Neuronal stem cell (in vitro differentiated cells): ENCODE measurements at places on chromosomes 16 and 17.

- DNase-seq: no peak
Measured at GRCh38 chr16:79864032-79864780, 263.7 kb upstream of the MAF start.

DNA sequence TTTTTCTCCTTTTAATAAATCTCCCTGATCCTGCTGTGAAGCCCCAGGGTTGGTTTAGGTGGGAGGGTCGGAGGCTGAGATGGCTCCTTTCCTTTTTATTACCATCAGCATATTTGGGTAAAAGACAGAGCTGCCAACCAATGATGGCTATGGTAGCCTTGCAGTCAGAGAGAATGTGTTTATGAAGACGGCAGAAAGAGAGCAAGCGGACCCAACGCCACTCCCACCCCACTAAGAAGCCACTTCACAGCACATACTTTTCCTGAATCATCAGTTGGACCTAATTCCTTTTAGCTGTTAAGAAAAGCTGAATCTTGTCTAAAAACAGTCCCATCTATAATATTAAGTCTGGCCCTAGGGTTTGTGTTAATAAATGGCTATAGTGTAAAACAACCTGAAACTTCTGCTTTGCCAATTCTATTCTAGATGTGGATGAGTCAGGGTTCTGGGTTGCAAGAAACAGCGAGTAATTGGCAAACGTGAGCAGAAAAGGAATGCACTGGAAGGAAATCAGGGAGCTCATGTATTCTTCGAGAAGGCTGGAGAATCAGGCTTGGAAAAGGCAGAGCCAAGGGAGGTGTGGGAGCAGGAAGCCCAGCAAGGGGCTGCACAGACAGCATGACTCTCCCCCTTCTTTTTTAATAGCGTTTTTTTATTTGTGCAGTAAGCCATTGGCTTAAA is 34.0 kb upstream of the PRKCA start:
- DNase-seq: no peak

DNA sequence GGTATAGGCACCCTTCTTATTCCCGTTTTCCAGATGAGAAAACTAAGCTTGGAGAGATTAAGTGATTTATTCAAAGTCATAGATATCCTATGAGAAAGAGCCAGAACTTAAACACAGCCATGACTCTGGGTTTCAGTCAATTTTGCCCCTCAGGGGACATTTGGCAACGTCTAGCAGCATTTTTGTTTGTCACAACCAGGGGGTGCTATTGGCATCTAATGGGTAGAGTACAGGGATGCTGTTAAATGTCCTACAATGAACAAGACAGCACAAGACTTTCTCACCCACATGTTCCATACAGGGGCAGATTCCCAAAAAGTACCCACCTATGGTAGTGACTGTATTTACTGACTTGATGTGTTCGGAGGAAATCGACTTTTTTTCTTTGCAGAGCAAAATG is 4.8 kb upstream of the SHISA9 start:
- peak; percentile 59 for DNase-seq

DNA sequence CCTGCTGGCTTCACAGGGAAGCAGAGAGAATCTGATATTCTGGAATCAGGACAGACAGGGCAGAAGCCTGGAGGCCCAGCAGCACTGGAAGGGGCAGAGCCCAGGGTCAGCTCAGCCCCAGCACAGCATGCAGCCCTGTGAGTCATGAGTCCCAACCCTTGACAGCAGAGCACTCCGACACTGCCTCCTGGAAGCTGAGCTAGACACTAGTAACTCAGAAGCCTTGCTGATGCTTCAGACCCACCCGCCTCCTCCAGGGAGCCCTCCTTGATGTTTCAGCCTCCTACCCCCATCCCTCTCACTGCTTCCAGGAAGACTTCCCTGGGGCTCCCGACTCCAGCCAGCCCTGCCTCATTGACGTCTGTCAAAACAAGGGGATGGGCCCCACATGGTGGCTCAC is 6.9 kb downstream of the CAMKK1 start:
- no peak for DNase-seq

- no peak for DNase-seq
Measured at GRCh38 chr17:75069783-75070182, 18.0 kb upstream of the SLC16A5 start.

GRCh38 chr17:33798308-33798707 is 456.8 kb upstream of the CCL2 start:
- DNase-seq: no peak

DNA sequence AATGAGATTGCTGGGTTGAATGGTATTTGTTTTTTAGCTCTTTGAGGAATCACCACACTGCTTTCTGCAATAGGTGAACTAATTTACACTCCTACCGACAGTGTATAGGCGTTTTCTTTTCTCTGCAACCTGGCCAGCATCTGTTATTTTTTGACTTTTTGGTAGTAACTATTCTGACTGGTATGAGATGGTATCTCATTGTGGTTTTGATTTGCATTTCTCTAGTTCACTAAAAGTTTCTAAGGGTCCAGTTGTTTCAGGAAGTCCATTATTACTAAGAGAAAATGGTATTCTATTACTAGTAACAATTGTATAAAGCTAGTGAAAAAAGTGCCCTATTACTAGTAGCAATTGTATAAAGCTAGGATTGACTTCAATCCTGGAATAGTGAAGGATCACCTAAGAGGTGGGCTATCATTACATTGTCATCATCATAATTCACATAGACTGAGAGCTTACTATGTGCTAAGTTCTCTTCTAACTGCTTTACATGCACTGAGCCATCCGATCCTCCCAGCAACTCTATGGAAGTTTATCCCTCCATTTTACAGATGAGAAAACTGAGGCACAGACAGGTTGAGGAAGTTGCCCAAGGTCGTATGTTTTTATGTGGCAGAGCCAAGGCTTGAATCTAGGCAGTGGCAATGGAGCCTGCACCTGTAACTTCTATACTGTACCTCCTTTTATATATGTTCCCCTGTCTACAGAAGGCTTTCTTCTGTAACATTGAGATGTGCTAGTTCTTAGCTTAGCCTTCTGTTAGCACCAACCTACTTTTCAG is 13.4 kb upstream of the SMIM36 start:
- no peak for DNase-seq

DNA sequence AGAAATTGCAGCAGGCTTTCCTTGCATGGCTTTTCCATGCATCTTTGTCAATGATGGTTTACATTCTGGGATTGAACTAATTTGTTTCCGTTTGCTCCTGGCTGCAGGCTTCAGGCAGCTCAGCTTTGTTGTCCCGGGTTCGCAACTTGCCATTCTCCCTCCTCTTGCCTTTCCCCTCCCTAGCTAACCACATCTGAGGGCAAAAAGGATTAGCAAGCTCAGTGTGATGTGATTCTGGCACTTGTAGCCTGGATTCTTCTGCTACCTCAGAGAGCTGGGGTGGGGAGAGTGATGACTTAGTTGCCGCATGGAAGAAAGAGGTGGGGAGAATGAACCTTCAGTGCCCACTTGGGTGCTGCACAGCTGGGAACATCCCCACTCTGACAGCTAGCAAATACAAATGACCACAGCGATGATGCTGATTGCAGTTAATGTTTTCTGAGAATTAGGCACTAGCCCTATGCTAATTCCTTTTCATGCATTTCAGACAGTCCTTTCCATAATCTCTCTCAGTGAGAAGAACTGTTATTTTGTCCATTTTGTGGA is 120.2 kb upstream of the SALL1 start:
- no peak for DNase-seq

GRCh38 chr16:2186505-2186904 is 9.9 kb downstream of the CASKIN1 start:
- no peak for DNase-seq

DNA sequence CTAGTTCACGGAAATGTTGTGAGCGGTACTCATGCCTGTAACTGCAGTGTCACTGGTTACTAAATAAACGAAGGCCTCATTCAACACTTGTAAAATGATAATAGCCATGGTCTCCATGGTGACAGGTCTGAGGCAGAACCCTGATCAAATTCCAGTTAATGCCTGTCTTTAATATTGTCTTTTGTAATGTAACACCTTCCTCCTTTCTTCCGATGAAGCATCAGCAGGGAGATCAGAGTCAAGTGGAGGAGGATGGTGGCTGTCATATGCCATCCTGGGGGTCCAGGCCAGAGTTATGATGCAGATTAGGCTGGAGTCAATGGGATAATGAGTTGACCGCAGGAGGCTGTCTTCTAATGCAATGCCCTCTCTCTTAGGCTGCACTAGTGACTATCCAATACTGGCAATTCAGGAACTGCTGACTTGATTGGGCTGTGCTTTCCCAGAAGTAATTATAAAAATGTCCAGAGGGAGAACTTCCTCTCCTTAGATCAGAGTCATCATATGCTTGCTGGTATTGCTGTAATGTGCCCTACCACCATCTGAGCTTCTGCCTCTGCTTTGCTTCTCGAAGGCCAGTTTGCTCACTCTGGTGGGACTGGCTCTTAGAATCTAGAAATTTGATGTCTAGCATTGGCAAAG is 419.1 kb downstream of the CA10 start:
- DNase-seq: no peak

DNA sequence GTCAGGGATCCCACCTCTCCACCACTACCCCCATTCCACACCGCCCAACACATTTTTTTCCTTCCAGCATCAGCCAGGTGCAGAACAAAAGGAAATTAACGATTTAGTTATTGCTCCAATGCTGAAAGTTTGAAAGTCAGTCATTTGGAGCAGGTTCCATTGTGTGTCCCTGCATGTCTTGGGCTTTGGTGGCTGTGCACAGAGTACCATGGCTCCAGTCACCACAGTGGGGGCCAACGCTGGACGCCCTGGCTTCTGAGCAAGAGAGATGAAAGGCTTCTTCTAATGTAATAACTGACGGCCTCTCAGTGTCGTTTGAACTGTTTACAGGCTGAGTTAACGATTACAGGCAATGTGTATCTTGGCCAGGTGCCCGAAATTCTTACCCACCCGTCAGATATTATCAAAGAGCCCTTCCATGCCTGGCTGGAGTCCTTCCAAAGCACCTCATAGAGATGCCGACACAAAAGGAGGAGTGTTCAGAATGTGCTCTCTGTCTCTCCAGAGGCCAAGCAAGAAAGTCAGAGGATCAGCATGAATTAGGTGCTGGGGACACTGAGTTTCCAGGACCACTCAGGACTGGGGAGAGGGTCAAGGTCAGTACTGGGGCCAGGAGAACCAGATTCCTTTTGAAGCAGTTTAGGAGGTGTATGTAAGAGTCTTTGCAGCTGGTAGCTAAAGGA is 25.9 kb downstream of the RNF43 start:
- DNase-seq: no peak

DNA sequence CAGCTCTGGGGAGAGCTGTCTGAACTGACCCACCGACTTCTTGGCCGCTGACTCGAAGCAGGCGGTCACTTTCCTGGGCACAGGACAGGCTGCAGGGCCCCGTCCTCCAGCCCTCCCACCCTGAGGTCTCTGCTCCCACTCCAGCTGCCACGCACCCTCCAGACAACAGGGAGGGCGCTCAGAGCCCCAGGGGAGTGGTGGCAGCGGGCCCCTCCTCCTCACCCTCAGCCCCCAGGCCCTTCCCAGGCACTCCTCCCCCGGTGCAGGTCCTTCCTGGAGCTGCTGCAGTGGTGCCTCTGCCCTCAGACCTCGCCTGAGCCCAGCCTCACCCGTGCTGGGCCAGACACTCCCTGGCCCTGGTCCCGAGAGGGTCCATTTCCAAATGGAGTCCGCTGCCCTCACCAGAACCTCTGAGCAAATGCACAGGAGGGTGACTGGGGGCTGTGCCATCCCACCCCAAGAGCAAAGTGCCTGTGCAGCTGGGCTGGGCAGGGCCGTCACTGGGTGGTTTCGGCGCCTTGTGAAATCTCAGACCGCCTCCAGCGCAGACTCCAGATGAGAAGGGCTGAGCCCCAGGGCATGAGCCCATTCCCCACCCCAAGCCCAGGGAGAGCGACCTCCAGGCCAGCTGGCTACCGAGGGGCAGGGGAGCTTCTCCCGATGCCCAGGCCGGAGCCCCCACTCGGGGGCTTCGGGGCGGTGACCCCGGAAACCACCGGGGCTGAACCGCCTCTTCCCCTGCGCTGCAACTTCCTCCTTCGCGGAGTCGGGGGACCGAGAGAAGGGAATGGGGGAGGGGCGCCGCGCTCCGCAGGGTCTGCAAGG is 717 bp downstream of the CYBA start:
- DNase-seq: no peak

DNA sequence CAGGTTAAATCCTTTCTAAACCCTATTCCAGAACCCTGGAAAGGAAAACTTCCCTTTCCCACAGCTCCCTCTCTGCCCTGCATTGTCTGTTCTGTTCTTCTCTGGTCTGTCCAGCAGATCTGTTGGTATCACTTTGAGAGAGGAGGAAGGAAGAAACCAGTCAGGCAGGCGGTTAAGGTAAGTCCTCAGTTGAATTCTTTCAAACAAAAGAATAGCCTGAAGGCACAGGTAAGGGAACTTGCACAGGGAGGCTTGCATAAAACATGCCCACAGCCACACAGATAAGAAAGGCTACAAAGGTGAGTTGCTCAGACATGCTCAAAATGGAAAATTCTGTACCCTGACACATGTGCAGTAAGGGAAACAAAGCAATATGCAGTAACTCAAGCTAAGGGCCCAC is 595.7 kb upstream of the CDH5 start:
- DNase-seq: no peak

- no peak for DNase-seq
Measured at GRCh38 chr17:76123749-76124581, 17.1 kb downstream of the FOXJ1 start.

DNA sequence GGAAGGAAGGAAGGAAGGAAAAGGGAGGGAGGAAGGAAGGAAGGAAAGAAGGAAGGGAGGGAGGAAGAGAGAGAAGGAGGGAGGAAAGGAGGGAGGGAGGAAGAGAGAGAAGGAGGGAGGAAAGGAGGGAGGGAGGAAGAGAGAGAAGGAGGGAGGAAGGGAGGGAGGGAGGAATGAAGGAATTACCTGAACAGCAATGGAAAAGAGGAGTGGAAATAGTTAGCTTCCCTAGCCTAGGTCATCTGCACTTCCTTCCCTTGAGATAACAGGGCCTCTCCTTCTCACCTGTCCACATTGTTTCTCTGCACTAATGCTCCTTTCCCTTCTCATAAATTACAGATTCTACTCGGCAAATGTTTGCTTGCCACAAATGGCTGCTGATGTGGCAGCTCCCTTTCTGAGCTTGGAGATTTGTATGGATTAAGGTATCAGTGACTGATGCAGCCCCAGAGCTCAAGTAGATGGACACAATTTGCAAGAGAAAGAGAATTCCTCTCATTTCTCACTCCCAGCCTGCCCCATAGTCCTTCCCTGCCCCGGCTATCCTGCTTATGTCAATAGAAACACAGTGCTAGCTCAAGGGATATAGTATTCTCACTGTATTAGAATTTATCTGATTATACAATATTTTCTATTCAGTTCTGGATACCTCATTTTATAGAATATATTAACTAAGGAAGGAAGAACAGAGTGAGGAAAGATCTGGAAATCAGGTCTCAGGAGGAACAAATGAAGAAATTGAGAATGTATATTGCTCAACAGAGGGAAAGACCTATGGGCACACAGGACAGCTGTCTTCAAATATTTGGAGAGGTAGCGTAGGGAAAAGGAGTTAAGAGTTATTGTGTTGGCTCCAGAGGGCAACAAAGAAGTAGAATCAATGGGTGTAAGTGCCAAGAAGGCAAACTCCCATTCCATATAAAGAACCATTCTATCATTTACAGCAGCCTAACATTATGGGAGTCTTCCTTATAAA is 14.6 kb downstream of the HOXB1 start:
- no peak for DNase-seq
